ENCODE measurements at places on chromosomes 13 and 19. TPM values are rescaled to one million over a fixed set of nuclear protein-coding genes. Genes with fewer than 3 reads are reported as not detected.

Gene CDX2
- total RNA-seq = 113 TPM

DNA sequence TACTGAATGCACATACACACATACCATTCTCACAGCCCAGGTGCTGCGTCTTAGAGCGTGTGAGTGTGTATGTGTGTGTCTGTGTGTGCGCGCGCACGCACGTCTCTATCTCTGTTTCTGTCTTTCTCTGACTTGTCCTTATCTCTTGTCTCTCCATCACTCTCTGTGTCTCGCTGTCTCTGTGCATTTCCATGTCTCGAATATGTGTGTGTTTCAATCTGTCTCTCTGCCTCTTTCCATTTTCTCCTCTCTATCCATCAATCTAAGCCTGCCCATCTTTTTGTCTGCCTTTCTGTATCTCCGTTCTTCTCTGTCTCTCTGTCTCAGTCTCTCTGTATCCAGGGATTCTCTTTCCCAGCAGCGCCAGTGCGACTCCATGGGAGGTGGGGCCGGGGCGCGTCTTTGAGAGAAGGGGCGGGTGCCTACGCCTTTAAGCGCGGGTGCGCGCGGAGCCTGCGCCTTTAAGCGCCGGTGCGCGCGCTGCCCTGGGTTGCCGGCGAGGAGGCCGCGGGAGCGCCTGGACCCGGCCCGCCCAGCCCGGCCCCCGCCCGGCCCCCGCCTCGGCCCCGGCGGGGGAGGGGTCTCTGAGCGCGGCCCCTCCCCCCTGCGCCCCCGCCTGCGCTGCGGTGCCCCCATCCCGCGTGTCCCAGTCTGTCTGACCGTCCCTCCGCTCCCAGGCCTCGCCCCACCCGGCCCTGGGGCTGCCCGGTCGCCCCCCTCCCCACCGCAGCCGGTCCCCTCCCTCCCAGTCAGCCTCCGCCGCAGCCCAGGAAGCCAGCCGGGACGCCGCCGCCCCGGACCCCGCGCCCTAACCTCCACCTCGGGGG is at the start of gene LRFN3:
Gene LRFN3 (plus strand): TSS at position 464 of the 827 bp plus-strand sequence. CDS start 3,052 bp downstream, outside the sequence.
- peak; percentile 83 for DNase-seq

Gene ACP5
- 35.1 TPM for total RNA-seq

GRCh38 chr19:3184847-3185460 is 776 bp upstream of the NCLN start:
- no peak for DNase-seq

DNA sequence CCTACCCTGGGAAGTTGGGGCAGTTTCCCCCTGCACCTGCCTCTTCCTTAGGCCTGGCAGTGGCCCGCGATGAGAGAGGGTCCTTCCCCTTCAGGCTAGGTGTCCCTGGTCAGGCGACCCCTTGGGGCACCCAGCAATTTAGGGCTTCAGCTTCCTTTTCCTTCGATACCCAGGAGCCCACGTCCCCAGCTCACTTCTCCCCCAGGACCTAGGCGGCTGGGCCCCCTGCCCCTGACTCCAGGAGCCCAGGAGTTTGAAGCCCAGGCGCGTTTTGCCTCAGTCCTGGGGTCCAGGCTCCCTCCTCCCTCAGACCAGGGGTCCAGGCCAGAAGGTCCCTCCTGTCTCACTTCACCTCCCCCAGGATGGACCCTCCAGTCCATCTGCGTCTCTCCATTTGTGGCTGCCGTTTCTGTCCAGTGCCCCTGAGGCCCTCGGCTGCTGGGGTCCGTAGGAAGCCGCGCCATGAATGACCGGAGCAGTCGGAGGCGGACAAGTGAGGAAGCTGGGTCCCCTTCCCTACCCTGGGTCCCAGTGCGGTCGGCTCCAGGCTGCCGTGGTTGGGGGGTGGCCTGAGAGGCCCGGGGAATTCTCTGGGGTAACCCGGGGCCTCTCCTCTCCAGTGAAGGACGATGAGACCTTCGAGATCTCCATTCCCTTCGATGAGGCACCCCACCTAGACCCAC is 714 bp downstream of the CCDC106 start:
- DNase-seq = no peak

Gene PPM1N
- total RNA-seq = 1.3 TPM

- no peak for DNase-seq
Measured at GRCh38 chr19:28905996-28906395, 307.0 kb downstream of the UQCRFS1 start.

GRCh38 chr19:4409123-4409933 is 6.9 kb downstream of the CHAF1A start:
- DNase-seq = no peak

Gene ZNF382
- 1.2 TPM for total RNA-seq
